ENCODE measurements at places on chromosomes 16 and 17. TPM values are rescaled to one million over a fixed set of nuclear protein-coding genes. Genes with fewer than 3 reads are reported as not detected.

Gene ADAD2
- total RNA-seq: 0.99 TPM

Gene CDH3
- total RNA-seq: 97.2 TPM

Gene MPRIP
- 132 TPM for total RNA-seq

Gene KRT32
- not detected for total RNA-seq

Gene WNT9B
- 0.77 TPM for total RNA-seq

Gene MARVELD3
- 27.0 TPM for total RNA-seq

Gene NDUFAB1
- total RNA-seq: 192 TPM

Gene MYH8
- total RNA-seq: not detected

Gene HYDIN
- total RNA-seq: 1.7 TPM

Gene SMPD3
- 0.94 TPM for total RNA-seq

Gene JMJD8
- 50.1 TPM for total RNA-seq

Gene EFNB3
- total RNA-seq: 11.4 TPM

Gene TTLL6
- 1.1 TPM for total RNA-seq

Gene TSNAXIP1
- total RNA-seq: 1.1 TPM

Gene ITGAX
- 0.28 TPM for total RNA-seq

Gene TMEM92
- 10.9 TPM for total RNA-seq

Gene GFAP
- total RNA-seq: 1.1 TPM

Gene C16orf54
- total RNA-seq: not detected

Gene ABCC6
- total RNA-seq: 1.1 TPM

Gene RNF135
- total RNA-seq: 8.0 TPM

Gene LLGL2
- total RNA-seq: 90.4 TPM

Gene RCVRN
- not detected for total RNA-seq

Gene FGF11
- 14.1 TPM for total RNA-seq

Gene QRICH2
- 2.2 TPM for total RNA-seq

Gene CIBAR2
- total RNA-seq: not detected

Gene GDPD3
- total RNA-seq: 3.8 TPM

Measured in H9 (cell line).